Stimulated activated CD4-positive, alpha-beta T cell treated with anti-CD3 and anti-CD28 coated beads, Interleukin-12 subunit alpha, Interleukin-12 subunit beta, amount 100 ng/mL, for 4 hours (primary cell): ENCODE measurements at places on chromosomes 6 and 20.

- no peak for DNase-seq
Observed at GRCh38 chr6:170043881-170044790, 246.7 kb downstream of the DLL1 start.

DNA sequence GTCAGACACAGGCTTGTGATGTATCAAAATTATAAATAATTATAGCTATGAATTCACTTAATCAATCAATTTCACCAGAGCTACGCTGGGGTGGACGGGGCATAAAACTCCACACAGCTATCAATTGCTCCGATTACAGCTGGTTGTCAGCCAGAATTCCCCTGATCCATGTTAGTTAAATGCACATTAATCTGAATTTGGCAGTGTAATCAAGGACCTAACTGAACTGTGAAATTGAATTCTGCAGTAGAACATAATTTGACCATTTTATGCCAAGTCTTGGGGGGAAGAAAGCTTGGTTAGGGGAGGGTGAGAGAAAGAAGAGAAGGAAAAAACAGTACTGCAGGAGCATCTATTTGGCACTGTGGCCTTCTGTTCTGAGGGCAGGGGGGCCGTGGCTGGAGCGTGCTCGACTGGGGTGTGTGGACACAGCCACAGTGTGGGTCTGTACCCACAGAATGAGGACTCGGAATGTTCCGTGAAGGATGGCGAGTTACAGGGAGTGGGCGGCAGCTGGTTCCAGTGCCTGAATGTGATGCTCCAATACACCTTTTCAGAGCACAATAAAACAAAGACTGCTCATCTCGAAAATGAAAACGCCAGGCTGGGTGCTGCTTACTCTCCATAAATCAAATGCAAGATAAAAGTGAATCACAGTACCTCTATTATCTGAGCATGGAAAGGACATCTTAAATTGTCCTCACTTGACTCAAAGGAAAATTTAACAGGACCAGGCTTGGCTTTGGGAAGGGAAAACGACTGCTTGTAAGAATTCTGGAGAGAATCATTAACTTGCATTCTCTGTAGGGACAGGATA is 59.2 kb downstream of the LAMP5 start:
- no peak for DNase-seq

- no peak for DNase-seq
Observed at GRCh38 chr6:34004706-34005105, 141.2 kb downstream of the GRM4 start.

DNA sequence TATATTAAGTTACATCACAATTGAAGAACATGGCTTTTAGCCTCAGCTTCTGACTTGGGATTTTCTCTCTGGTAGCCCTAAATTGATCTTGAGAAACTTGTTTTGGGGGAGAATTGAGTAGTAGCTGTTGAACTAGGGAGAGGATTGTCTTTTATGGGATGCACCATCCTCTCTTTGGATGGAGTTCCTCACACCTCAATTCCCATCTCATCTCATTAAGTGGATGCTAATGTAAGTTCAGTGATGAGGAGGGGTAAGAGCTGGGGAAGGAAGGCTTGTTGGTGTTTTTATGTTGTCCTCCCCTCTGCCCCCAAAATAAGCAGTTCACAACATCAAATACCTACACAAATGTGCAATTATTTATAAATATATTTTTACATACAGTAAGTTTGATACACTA is 4.0 kb downstream of the GJA1 start:
- no peak for DNase-seq

- DNase-seq: no peak
Observed at GRCh38 chr6:121503589-121503991, 68.1 kb downstream of the GJA1 start.

DNA sequence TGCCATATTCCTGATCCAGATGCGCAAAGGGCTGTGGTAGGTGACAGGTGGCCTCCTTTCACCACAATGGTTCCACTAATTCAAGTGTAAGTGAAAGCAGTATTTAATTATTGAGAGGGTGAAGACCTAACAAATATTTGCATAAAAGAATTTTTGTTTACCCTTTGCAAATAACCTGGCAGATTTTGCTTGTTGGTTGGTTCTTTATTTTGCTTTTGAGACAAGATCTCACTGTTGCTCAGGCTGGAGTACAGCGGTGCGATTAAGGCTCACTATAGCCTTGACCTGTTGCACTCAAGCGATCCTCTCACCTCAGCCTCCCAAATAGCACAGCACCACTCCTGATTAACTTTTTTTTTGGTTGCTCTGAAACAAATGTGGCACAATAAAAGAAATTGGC is 49.2 kb downstream of the PCNA start:
- no peak for DNase-seq

DNA sequence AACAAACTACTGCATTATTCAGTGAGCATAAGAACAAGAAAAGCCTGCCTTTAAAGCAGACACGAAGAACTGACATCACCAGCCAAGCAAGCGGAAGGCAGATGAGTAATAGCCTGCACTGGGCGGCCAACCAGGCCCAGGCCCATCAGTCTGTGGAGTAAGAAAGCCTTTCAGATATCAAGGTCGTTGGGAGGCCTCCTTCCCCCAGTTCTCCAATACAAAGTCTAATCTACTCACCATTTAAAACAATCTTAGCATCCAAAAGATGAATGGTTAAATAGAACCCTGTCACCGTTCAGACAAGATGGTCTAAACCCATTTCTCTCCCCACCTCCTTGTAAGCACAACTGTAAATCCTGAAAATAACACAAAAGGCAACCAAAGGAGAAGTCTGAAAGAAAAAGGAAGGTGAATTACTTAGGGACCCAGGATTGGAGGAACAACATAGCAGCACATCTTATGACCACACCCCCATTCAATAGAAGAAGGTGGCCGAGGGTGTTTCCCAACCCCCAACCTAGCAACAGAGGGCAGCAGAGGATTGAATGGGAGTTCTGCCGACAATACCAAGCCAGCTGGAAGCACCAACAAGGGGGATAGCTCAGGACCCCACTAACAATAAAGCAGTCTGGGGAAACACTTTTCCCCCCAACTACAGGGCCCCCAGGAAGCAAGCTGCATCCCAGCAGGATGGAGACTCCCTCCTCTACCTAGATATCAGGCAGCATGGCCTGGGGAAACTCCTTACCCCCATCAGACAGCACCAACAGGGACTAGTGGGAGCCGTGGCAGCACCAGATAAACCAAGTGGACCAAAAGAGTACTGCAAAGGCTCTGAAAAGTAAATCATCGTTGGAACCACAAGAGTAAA is 67.9 kb downstream of the ZHX3 start:
- no peak for DNase-seq

DNA sequence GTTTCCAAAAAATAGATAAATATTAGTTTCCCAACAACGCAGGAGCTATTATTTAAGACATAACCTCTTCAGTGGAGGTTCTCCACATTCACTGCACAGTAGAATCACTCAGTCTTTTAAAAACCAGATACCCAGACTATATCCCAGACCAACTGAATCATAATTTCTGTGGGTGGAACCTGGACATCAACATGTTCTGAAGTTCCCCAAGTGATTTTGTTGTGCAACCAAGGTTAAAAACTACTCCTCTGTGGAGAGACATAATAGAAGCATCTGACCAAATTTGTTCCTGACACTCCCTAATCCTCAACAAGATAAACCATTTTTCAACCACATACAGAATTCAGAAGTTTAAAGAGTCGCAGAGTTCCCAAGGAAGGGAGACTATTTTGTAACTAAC is 42.3 kb downstream of the STK38 start:
- DNase-seq: no peak

GRCh38 chr6:144947398-144947976 is 662.4 kb downstream of the UTRN start:
- DNase-seq: no peak

GRCh38 chr6:64996301-64996700 is 710.7 kb downstream of the EYS start:
- no peak for DNase-seq

DNA sequence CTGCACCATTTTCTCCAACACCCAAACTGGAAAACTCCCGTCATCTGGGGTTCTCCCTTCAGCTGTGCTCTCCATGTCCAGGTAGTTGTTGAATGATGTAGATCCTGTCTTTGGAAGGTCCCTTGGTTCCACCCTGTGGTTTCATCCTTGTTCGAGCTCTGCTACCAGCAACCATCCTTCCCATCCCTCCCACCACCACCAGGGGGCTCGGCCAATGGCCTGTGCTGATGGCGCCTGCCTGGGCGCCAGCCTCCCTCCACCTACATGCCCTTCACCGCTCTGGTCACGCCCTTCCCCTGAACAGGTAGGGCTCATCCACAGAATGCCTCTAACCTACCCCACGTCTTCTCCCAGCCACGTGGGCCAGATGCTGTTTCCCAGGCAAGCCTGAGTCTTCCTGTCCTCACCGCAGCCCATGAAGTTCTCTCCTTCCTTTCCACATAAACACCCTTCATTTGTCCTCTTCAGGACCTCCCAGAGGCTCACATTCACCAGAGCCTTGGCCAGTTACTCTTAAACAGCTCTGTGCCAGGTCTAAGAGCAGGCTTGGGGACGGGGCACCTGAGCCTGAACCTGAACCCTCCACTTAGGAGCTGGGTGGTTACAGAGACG is 75.1 kb upstream of the DUSP22 start:
- peak; percentile 34 for DNase-seq

- DNase-seq: no peak
Observed at GRCh38 chr20:9903048-9903655, 64.3 kb upstream of the PAK5 start.

GRCh38 chr6:80676386-80676785 is 569.9 kb downstream of the BCKDHB start:
- no peak for DNase-seq

- no peak for DNase-seq
Observed at GRCh38 chr20:61045876-61046585, 206.0 kb upstream of the CDH4 start.

DNA sequence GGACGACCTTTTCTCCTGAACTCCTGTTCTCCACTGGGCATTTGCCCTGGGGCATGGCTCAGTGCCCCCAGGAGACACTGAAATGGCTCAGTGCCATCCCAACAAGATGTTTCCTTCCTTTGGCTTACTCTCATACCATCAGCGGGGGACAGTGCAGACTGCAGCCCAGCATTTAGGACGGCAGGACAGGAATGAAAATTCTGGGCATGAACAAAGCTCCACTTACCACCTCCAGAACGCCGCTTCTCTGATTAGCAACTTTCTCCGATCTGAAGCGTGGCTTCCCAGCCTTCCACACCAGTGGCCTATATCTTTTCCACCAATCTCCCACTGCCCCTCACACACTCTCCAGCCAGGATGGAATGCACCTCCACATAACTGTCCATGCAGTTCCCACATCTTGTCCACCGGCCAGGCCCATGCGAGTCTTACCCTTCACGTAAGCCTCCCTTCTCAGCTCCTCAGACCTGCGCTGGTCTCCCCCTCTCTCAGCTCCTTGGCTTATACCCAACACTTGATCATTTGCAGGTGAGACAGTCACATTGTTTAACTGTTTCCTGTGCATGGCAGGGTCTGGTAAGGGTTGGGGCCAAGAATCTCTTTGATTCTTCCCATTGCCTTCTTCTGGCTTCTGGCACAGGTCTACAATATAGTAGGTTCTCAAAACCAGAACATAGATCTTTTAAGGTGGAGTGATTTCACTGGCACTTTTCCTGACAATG is 114.5 kb downstream of the FYN start:
- DNase-seq: no peak

- DNase-seq: no peak
Observed at GRCh38 chr6:130776287-130776925, 50.8 kb upstream of the SMLR1 start.

DNA sequence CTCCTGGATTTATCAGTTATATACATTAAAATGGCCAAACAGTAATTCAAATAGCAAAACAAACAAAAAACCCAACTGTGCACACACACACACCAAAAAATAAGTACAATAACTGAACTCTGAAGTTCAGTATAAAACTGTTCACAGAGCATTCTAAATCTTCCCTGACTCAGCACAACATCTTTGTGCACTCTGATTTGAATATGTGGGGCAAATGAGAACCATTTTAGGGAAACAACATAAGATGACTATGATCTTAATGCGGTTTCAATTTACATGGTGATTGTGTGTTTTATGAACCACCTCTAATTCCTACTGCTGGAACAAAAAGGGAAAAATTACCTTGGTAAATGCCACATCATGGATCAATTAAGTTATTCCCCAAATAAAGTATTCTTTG is 41.7 kb downstream of the PLAGL1 start:
- no peak for DNase-seq

GRCh38 chr20:61502433-61502832 is 250.4 kb downstream of the CDH4 start:
- DNase-seq: no peak

- no peak for DNase-seq
Observed at GRCh38 chr20:32631933-32632460, 41.7 kb downstream of the C20orf203 start.

GRCh38 chr6:4358414-4359107 is 223.2 kb upstream of the ECI2 start:
- no peak for DNase-seq

DNA sequence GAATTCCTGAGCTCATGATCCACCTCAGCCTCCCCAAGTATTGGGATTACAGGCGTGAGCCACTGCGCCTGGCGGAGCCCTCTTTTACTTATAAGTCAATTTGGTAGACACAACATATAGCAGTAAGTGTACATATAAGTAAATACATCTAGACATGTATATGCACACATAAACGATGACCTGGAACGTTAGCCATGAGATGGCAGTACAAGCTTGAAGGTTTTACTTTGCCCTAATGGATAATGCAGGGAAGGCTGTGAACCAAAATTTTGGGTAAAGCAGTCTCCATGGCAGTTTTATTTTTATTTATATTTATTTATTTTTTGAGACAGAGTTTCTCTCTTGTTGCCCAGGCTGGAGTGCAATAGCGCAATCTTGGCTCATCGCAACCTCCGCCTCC is 2.4 kb upstream of the GNMT start:
- no peak for DNase-seq

DNA sequence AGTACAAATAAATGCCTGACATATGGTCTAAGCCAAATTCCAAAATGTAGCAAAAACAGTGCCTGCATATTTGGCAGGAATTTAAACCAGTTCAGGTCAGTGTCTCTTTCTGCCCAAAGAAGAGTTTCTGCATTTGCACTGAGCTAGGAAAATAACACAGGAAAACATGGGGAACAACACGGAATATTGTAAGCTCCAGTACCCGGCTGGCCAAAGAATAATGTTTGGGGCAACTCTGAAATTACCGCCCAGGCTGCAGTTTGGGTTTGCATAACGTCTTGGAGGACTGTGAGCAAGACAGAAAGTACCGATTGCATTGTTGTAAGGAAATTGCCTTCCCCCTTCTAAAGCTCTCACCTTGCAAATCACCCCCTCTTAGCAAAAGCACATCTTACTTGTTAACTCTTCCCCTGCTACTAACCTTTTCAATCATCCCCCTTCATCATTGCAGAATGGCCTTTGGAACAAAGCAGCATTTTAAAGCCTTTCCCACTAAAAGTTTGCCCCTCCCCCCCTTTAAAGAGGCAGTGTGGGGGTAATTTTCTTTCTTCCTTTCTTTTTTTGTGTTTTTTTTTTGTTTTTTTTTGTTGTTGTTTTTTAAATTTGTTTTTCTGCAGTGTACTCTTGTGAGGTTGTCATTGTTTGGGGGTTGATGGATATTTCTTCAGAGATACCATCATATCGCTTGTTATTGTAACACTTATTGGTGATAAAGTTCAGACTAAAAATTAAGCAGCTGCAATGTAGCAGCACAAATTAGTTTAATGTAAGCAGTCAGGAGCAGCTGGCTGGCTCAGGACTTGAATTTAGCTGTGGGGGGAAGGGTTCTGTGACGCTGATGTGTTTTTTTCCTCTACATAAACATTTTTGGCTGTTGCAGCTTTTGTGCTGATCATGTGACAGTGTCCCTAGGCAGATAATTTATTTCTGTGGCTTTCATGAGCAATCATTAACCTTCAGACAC is 100.0 kb upstream of the CITED2 start:
- no peak for DNase-seq

GRCh38 chr20:44494266-44494665 is 18.6 kb downstream of the TTPAL start:
- DNase-seq: no peak

GRCh38 chr20:24598346-24598745 is 128.9 kb downstream of the SYNDIG1 start:
- no peak for DNase-seq
